GM12878 (cell line): ENCODE measurements at places on chromosomes 1 and 21.

DNA sequence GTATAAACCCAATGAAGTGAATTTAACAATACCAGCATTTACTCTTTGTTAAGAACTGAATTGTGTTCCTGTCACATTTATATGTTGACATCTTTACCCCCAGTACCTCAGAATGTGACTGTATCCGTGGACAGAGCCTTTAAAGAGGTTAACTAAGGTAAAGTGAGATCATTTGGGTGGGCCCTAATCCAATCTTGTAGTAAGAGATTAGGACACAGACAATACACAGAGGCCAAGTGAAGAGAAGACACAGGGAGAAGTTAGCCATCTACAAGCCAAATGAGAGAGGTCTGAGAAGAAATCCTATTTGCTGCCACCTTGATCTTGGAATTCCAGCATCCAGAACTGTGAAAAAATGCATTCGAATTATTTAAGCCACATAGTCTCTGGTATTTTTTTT, 22.9 kb upstream of the WARS2 start:
- DNase-seq: no peak

DNA sequence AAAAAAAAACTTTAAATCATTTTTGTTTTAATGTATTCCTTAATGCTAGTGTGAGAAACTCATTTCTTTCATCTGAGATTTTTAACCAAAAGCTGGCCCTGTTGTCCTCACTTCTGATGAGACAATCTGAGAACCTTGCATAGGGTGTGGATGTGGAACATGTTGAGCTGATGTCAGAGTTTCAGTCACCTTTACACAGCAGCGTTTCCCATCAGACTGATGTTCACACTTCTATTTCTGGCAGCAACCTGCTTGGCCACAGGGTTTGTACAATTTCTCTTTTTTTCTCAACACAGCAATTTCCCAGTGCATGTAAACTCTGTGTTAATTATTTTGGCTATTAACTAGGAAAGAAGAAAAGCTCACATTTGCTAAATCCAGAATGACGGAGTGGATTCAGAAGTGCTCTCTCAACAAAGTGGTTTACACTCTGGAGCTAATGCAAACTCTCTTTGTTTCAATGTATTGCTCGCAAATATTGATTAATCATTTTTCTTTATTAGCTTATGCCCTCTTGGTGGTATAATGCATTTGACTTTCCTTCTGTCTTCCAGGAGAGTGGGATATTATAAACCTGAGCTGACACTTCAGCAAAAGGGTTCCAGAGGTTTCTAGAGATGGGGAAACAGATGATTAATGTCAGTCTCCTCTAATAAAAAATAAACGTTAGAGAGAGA, 70.5 kb upstream of the HSPA13 start:
- peak; percentile 96 for DNase-seq

GRCh38 chr1:112803906-112804762, 89.0 kb upstream of the PPM1J start:
- peak; percentile 4 for DNase-seq

GRCh38 chr1:8055973-8056372, 29.9 kb upstream of the ERRFI1 start:
- no peak for DNase-seq

- no peak for DNase-seq
These were observed 444.7 kb downstream of the CAMTA1 start for GRCh38 chr1:7229696-7230631.

GRCh38 chr1:69707103-69707502, 139.4 kb downstream of the LRRC7 start:
- no peak for DNase-seq

GRCh38 chr1:119639109-119639508, 9.0 kb downstream of the ZNF697 start:
- no peak for DNase-seq

GRCh38 chr21:33259428-33259827, 6.7 kb upstream of the IL10RB start:
- DNase-seq: no peak

DNA sequence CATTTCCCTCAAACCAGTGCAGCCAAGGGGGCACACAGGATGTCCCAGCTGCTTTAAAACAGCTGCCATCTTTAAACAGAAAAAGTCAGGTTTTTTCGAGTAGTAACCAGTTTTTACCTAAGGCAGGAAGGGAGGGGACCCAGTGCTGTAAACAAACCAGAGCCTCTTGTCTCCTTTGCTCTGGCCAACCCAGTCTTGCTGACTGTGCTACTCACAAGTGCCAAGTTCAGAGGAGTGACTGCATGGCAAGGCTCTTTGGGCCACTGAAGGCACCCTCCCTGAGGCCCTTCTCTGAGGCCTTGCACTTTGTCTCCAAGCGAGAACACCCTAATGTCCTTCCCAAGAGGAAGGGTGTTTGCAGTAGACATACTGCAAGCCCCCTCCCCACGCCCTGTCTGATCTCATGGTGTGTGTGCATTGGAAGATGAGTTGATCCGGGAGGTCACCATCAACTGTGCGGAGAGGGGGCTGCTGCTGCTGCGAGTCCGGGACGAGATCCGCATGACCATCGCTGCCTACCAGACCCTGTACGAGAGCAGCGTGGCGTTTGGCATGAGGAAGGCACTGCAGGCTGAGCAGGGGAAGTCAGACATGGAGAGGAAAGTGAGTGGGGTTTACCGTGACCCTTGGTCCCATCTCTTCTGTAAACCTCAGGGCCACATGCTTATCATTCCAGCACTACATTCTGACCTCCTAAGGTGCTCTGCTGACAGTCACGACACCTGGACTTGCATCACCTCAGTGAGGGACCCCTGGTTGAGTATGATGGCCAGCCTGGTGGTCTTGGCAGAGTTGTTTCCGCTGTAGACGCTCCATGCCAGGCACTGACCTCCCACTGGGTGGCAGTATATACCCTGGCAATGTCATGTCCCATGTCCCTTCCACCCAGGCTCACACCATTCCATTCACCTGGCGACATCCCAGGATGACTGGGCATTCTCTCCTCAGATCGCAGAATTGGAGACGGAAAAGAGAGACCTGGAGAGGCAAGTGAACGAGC, 4.7 kb downstream of the DNALI1 start:
- DNase-seq: no peak

DNA sequence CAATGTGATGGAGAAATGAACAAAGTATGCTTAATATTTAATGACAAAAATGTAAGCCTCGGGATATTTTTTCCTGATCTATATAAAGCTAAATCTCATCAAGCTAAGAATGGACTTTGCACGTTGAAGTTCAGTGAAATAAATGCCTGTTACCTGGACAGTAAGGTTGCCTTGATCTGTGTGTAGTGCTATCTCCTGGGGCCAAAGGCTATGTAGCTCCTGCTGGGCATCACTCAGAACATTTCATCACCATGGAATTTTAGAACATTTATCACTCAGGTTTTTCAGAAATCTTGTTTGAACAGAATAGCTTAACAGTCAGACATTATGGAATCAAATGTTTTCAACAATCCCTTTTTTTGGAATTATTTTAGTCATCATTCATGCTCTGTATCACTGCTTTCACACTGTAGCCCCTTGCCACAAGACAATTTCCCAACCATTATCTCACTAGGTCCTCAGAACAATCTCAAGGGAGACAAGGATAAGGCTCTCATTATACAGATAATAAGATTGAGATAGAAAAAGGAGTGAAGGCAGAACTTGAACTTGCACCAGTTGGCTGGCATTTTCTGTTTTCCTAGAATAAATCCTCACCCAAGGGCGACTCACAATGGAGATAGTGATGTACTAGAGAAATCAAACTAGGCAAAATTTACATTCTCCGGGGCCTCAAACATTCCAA, 3.7 kb downstream of the OR10J1 start:
- no peak for DNase-seq

GRCh38 chr1:1215881-1216605, 2.1 kb upstream of the TNFRSF4 start:
- DNase-seq: no peak

GRCh38 chr1:152866321-152866720, 6.5 kb downstream of the LCE7A start:
- no peak for DNase-seq

GRCh38 chr1:184215274-184215925, 163.9 kb downstream of the TSEN15 start:
- DNase-seq: no peak

DNA sequence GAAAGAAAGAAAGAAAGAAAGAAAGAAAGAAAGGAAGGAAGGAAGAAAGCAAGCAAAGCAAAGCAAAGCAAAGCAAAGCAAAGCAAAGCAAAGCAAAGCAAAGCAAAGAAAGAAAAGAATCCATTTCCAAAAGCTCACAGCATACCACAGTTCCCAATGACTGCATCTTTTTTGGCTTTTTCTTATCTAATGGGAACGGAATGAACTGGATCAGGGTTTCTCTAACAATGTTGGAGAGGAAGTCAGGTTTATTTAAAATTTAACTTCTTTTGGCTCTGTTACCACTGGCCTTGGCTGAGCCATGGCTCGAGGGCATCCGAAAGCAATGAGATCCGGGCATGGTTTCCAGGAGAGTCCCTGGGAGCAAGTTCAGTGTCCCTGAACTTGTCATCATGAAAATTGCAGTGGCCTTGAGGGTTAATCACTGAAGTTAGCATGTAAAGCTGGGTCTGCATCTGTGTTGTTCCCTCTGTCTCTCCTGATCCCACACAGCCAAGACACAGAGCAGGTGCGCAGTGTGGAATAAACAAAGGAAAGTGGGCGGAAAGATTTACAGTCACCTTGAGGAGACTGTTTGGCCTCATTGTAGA, 34.6 kb upstream of the CTPS1 start:
- no peak for DNase-seq

DNA sequence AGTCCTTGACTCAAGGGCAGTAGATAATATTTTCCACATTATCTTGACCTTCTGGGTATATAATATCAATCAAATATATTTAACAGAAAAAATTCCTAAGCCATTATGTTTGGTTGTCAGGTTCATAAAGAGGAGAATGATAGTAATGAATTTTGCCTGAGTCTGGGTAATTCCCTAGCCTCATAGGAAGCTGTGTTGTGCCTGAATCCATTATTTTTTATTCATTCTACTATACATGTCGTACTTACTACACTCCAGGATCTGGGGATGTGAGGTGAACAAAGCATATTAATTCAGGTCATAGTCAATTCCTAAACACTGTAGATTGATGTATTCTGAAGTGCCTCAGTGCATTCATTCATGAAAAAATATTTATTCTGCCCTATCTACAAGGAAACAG, 204.2 kb downstream of the PTGER3 start:
- DNase-seq: no peak

- DNase-seq: no peak
These were observed 81.0 kb downstream of the HIVEP3 start for GRCh38 chr1:41837691-41838090.

DNA sequence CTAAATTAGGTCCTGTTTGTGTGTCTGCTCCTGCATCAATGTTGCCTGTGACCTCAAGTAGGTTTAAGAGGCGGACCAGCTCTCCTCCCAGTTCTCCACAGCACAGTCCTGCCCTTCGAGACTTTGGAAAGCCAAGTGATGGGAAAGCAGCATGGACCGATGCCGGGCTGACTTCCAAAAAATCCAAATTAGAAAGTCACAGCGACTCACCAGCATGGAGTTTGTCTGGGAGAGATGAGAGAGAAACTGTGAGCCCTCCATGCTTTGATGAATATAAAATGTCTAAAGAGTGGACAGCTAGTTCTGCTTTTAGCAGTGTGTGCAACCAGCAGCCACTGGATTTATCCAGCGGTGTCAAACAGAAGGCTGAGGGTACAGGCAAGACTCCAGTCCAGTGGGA, 79.9 kb downstream of the PRDM2 start:
- no peak for DNase-seq

DNA sequence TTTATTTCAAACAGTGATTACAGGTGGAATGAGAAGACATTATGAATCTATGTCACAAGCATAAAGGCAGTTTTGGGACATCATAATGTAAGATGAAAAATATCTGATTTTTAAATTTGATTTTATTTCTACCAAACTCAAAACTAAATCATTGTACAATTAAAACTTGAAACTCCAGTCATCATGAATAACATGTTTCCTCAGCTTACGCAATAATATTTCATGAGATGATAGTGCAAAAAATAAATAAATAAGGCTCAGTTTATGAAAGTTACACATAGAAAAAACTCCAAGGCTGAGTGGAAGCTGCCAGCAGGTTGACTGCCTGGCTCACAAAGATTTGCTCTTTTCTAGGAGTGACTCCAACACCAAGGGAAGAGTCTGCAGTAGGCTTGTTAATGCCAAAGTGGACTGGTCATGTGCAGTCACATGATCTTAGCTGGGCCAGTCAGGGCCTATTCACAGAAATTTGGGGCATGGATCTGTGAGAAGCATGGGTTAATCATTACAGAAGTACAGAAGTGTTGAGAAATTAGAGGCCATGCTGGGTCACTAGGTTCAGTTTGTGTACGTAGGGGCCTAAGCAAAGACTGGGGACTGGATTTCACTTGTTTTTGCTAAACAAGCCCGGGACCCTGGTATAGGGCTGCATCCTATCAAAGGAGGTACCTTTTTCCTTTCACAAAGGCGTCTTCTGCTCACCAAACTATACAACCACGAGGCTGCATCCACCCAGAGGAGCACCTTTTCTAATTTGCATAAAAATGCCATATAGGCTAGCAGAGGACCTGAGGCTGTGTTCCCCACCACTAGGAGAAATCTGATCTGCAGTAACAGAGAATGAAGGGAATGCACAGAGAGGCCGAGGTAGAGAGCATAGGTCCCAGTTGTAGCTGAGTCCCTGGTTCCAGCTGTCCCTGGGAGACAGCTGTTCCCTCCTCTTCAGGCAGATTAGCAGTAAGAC, 4.9 kb upstream of the ABCA4 start:
- no peak for DNase-seq

DNA sequence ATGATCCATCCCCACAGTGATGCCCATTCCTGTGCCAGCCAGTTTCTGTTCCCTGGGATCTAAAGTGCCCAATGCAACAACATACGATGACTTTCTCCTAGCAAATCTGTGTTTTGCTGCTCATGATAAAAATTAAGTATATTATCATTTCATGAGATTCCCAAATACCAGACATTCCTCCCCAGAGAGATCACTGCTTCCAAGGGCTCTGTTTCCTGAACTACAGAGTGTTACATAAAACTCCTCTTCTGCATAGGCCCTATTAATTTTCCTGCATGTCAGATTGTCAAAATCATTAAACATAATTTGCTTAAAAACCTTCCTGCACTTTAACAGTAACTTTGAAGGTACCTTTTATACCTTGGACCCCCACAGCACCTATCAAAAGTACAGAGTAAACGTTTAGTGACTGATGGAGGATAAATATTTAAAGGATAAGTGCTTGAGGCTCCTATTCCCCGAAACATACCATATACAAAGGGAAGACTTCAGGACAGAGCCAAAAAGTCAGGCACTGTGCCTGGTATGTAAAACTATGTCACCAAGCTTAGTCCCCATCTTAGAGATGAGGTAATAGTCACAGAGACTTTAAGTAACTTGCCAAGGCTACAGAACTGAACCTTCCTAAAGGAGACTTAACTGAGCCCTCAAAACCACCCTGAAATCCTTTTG, 50.2 kb downstream of the SLC25A24 start:
- no peak for DNase-seq

- no peak for DNase-seq
These were observed 481.7 kb upstream of the RUNX1 start for GRCh38 chr21:35530766-35531165.
